ENCODE measurements at places on chromosomes 11 and 22. TPM values are rescaled to one million over a fixed set of nuclear protein-coding genes. Genes with fewer than 3 reads are reported as not detected.

DNA sequence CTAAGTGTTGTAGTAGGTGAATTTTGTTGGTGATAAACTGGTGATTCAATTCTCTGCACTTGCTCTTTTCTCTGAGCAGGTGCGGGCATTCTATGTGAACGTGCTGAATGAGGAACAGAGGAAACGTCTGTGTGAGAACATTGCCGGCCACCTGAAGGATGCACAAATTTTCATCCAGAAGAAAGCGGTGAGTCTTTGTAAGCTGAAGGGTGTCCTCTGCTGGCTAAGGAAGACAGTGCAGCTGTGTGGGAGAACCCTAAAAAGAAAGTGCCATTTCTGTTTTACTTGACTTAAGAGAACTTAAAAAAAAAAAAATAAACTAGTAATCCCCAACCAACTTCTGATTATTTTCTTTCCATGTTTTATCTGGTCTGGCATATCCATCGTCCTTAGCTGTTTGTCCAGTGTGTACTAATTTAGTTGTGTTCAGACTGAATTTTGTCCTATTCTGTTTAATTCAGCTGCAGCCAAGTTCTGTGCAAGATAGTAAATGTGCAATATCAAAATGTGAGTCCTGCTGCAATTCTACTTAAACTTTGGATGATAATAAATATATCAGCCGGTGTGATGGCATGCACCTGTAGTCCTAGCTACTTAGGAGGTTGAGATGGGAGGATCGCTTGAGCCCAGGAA lies 29.6 kb downstream of the CAT start:
- peak; percentile 55 for DNase-seq
- H3K4me3 ChIP-seq: no peak overlapping the region
- H3K27ac ChIP-seq: no peak overlapping the region
- peaks cover 34% of the 10 kb centered on the region for H3K36me3 ChIP-seq
- H3K27me3 ChIP-seq: no peaks in the 10 kb centered on the region
- no peaks in the 10 kb centered on the region for H3K4me1 ChIP-seq

- DNase-seq: no peak
- no peaks in the 10 kb centered on the region for H3K27me3 ChIP-seq
- H3K36me3 ChIP-seq: no peaks in the 10 kb centered on the region
- no peak overlapping the region for H3K27ac ChIP-seq
- no peak overlapping the region for H3K4me3 ChIP-seq
Observed at GRCh38 chr22:40120848-40121247, 56.9 kb upstream of the TNRC6B start.

DNA sequence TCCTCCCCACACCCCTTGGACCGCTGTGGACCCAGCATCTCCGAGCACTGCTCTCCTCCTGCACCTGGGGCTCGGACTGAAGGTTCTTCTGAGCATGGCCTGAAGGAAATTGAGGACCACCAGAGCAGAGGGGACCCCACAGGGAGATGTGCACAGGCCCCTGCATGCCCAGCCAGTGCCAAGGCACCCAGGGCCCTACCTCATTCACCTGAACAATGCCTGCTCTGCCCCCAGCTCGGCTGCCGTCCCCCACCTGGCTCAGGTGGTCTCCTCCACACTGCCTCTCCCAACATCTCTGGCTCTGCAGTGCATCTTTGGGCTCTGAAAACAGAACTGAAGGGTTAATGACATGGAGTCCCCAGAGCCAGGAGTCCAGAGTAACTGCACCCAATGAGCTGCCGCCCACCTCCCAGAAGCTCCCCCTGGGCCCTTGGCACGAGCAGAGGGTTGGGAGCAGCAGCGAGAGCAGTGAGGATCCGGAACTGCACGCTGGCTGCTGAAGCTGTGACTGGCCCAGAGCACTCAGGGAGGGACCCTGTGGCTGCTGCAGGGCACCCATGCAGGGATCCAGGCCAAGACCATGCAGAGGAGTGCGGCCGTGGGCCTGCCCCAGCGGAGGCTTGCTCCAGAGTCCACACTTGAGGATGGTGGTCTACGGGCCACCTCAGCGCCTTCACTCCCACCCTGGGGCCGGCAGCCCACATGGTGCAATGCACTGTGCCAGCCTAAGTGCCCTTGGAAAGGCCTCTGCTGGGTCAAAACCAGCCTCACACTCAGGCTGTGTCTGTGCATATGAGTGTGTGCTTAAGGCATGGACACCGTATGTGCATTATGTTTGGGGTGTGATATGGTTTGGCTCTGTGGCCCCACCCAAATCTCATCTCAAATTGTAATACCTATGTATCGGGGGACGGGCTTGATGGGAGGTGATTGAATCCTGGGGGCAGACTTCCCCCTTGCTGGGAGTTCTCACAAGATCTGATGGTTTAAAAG lies 686.1 kb downstream of the TBC1D22A start:
- no peak overlapping the region for H3K27ac ChIP-seq
- no peaks in the 10 kb centered on the region for H3K36me3 ChIP-seq

Gene RIMBP3B
- total RNA-seq: 0.18 TPM

Gene SEC14L6
- 0.33 TPM for total RNA-seq

Gene CHRNA10
- 1.9 TPM for total RNA-seq

Gene MUC2
- 0.04 TPM for total RNA-seq

GRCh38 chr11:61637277-61637676 lies 42.9 kb upstream of the DAGLA start:
- H3K27ac ChIP-seq: no peak overlapping the region
- no peak for DNase-seq
- H3K27me3 ChIP-seq: no peaks in the 10 kb centered on the region
- H3K4me3 ChIP-seq: no peak overlapping the region

Gene MS4A8
- total RNA-seq: not detected

GRCh38 chr11:130314184-130314749 lies 450 bp downstream of the ZBTB44 start:
- H3K36me3 ChIP-seq: peaks cover 7% of the 10 kb centered on the region
- H3K4me1 ChIP-seq: peaks cover 15% of the 10 kb centered on the region
- DNase-seq: no peak
- H3K27me3 ChIP-seq: no peaks in the 10 kb centered on the region
- H3K27ac ChIP-seq: peak overlapping the region; percentile 63
- peak overlapping the region; percentile 68 for H3K4me3 ChIP-seq

GRCh38 chr11:43376594-43376993 lies 17.9 kb downstream of the TTC17 start:
- H3K4me1 ChIP-seq: peaks cover 14% of the 10 kb centered on the region
- DNase-seq: no peak
- peaks cover 19% of the 10 kb centered on the region for H3K36me3 ChIP-seq
- peak overlapping the region; percentile 56 for H3K27ac ChIP-seq

Gene OR52E8
- not detected for total RNA-seq

Gene NADSYN1
- 120 TPM for total RNA-seq

GRCh38 chr11:33172996-33173395 lies 11.7 kb upstream of the CSTF3 start:
- no peaks in the 10 kb centered on the region for H3K4me1 ChIP-seq
- no peak overlapping the region for H3K4me3 ChIP-seq
- H3K27ac ChIP-seq: no peak overlapping the region
- DNase-seq: no peak
- no peaks in the 10 kb centered on the region for H3K27me3 ChIP-seq
- no peaks in the 10 kb centered on the region for H3K36me3 ChIP-seq

Gene TOB2
- total RNA-seq: 50.0 TPM

DNA sequence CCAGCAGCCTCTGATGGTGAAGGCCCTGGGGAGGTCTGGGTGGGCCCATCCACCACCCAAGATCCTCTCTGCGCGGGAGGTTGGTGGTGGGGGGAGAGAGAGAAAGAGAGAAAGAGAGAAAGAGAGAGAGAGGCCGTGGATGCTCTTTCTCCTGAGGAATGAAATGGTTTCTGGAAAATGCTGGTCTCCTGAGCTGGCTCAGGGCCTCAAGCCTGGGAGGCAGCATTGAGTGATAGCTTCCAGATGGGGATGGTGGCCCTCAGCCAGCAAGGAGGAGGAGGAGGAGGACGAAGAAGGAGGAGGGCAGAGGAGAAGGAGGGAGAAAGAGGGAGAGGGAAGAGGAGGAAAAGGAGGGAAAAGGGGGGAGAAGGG lies 4.6 kb downstream of the TSPAN32 start:
- H3K27me3 ChIP-seq: no peaks in the 10 kb centered on the region
- H3K27ac ChIP-seq: no peak overlapping the region

DNA sequence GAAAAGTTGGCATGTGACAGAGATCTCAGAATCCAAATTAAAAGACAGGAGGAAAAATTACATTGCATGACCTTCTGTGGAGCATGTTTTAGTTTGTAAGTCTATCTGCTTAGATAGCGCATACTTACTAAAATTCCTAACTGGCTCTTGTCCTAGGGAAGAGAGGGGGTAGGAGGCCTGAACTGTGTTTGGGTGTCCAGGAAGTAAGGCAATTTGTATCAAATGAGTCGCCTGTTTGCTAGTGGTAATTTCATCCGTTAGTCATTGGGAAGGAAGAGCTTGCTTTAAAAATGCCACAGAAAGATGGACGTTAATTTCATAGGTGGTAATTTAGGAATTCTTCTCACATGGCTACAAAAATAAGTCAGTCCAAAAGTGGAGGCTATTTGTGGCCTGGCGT lies 18.5 kb downstream of the GRK3 start:
- no peak overlapping the region for H3K4me3 ChIP-seq
- no peaks in the 10 kb centered on the region for H3K27me3 ChIP-seq
- no peaks in the 10 kb centered on the region for H3K4me1 ChIP-seq
- no peak for DNase-seq
- H3K27ac ChIP-seq: no peak overlapping the region

GRCh38 chr11:111779118-111779517 lies 12.9 kb upstream of the PPP2R1B start:
- H3K27ac ChIP-seq: no peak overlapping the region
- DNase-seq: no peak
- peaks cover 9% of the 10 kb centered on the region for H3K4me1 ChIP-seq
- no peaks in the 10 kb centered on the region for H3K27me3 ChIP-seq
- no peaks in the 10 kb centered on the region for H3K36me3 ChIP-seq

- no peak overlapping the region for H3K27ac ChIP-seq
- H3K27me3 ChIP-seq: peaks cover 95% of the 10 kb centered on the region
Observed at GRCh38 chr11:120703358-120704152, 192.0 kb downstream of the GRIK4 start.
